ENCODE measurements at places on chromosomes 3 and 15. TPM values are rescaled to one million over a fixed set of nuclear protein-coding genes. Genes with fewer than 3 reads are reported as not detected.

- no peak for DNase-seq
These were observed 12.6 kb upstream of the RNU6-1 start for GRCh38 chr15:67852418-67852817.

DNA sequence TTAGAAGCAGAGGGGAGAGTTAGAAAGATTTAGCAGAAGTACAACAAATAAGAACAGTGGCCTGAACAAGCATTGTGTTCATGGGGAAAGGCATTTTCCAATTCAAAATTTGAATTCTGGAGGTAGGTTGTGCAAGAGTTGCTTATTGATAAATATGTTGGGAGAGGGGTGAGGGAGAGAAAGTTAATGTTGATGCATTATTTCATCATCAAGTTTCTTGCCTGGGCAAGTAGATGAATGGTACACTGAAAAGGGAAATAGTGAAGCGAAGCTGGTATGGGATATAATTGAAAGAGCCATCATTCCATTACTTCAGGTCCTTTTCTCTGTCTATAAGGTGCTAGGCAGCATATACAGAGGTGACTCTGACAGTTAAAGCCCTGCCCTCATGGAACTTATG, 288.9 kb upstream of the GBE1 start:
- no peak for DNase-seq

DNA sequence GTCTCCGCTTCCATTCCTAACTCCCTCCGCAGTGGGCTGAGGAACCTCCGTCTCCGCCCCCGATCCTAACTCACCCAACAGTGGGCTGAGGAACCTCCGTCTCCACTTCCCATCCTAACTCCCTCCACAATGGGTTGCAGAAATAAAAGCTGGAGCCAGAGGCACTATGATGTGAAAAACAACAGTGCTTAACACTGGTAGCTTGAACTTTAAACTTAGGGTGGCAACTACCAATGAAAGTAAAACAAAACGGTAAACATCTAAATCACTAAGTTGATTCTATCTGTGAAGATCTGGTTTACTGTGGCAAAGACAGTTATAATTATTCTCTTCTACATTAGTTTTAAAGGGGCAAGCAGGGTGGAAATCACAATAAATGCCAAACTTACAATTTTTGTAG, 25.9 kb upstream of the GP5 start:
- no peak for DNase-seq

DNA sequence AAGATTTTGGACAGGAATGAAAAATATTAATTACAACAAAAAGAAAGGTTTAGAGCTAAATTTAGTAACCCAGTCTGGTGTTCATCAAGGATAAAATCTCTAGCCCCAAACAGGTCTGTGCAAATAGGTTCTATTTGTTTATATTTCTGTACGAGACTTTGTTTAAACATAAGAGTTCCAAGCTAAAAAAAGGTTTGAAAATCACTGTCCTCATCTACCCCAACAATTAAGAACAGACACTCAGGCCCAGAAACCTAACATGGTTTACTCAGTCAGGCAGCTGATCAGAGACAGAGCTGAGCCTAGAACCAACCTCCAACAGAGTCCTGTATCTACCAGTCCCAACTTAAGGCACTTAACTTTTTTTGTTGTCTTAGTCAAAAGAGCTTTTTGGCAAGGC, 49.3 kb downstream of the SNX4 start:
- no peak for DNase-seq

Gene CGNL1
- 25.7 TPM for total RNA-seq

Gene ADAMTS7
- total RNA-seq, result 8.1 TPM
